ENCODE measurements at places on chromosomes 6 and 20.

- no peak for DNase-seq
These were observed 127.5 kb downstream of the CDKAL1 start for GRCh38 chr6:20661721-20662120.

DNA sequence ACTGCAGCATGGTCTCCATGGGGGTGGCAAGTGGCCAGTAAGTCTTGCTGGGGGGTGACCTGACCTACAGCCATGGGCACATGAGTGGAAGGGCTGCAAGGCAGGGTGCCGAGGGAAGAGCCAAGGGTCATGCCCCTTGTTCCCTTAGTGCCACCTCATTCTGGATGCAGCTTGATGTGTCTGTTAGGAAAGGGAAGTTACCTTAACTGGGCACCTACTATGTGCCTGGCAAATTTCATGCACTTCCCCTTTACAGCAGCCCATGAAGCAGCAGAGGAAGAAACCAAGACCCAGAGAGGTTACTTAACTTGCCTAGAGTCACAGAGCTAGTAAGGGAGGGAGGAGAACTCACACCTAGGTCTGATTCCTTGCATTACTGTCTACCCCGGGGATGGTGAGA lies 174.0 kb downstream of the MRPL14 start:
- DNase-seq: no peak

DNA sequence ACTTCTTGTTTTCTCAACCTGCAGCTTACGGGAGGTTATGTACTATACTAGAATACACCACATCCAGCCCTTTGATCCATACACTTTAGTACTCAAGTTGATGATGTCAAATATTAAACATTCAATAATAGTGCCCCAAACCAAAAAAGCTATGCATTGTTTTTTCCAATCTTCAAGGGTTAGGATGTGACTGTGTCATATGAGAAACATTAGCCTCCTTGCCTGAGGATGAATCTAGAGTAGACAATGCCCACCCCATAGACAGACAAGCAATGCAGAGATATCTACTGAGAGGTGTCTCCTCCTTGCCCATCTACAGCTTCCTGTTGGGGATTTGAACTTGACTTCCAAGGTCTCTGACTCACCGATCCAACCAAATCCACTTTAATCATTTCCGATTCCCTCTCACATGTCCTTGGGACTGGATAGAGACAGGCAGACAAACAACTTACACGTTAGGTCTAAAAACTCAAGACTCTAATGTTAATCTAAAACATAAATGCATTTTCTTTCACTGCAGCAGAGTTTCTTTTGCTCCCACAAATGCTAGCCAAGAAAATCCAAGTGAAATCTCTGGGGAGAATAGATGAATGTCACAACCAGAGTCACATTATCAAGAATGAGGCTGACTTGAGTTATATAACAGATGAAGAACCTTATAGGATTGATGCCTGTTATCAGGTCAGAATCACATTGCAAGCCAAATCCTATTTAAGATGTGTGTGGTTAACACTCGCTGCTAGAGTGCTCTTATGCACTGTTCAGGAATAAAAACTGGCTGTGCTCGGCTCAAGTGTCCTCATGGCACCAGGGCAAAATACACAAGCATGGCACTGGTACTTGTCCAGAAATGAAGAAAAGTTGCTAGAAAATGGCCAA lies 75.5 kb upstream of the TNFAIP3 start:
- DNase-seq: no peak

- DNase-seq: no peak
These were observed 158.7 kb downstream of the TFAP2A start for GRCh38 chr6:10256113-10256690.

DNA sequence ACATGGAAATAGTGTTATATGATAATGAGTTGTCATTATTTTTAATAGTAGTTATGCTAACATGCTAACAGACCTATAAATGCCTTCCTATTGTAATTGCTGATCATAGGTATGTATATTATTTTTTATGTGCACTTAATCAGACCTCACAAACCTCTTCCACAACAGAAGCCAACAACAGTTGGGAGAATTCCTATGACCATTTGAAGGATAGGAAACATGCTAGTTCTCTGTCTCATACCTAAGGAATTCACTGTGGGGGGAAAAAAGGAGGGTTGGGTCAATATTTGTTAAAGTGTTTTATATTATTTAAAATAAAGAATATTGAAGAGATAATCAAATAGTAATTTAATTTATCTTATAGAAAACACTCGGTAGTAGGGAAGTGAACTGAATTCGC lies 990.9 kb downstream of the EPHA7 start:
- no peak for DNase-seq

GRCh38 chr6:27176523-27177484 lies 70.7 kb upstream of the PRSS16 start:
- DNase-seq: peak; percentile 31

DNA sequence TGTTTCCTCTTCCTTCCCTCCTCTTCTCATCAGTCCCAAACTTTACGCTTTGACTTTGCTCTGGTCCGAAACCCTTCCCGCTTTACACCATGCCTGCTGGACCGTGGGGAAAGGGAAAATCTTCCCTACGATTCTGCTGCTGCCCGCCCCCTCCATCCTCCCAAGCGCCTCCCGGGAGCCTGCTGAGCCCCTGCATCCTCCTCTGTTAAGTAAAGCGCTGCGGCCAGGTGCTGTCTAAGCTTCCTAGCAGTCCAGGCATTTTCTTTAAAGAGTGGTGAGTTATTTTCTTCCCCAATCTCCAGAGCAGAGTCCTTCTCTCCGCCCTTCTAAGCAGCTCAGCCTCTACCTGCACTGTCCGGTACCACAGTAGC lies 376.3 kb downstream of the RNGTT start:
- DNase-seq: no peak

DNA sequence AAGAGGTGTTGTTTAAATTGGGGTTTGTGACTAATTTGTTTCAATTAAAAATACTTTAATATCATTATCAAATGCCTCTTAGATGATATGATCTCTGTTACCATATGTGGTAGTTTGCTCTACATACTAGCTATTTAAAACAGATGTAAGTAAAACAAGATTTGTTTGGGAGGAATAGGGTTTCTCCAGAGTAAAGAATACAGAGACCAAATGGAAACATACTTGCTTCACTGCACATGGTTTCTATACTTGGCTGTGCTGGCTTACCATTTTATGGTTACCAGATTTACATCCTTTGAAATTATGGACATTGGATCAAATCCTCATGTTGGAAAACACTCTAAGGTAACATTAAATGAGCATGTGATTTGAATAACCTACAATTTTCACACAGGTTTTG lies 588.3 kb downstream of the CD109 start:
- DNase-seq: no peak

- no peak for DNase-seq
These were observed 368.4 kb upstream of the MAP3K7 start for GRCh38 chr6:90955246-90955645.

DNA sequence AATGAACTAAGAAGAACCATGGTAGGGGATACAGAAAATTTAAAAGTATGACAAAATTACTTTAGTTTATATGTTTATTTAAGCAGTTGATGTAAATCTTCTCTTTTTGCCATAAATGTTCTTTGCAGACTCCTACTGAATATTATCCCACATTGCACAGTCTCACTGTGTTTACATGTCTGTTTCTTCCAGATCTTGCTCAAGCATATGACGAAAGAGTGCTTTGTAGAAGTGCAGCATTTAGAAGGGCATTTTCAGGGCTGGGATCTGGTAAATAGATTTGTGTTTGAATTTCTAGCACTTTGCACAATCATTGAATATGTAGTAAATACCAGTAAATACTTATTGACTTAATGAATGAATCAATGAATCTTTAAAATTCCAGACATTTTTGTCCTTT lies 152.0 kb upstream of the EPHA7 start:
- no peak for DNase-seq

DNA sequence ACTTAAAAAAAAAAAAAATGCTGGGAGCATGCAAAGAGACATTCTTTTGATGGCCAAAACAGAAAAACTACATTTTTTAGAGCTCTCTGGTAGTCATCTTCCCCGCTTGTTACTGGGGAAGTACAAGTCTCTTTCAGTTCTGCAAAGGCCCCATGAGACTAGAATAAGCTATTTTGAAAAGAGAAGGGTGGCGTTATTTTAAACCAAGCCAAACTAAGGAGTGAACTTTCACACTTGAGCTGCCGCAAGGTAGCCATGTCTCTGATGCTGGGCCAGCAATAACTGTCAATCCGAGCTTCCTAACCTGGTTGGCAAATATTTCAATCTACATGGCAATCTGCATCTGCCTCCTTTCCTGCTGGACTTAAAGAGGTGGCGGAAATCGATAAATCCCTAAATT lies 96.7 kb downstream of the L3MBTL3 start:
- DNase-seq: no peak

DNA sequence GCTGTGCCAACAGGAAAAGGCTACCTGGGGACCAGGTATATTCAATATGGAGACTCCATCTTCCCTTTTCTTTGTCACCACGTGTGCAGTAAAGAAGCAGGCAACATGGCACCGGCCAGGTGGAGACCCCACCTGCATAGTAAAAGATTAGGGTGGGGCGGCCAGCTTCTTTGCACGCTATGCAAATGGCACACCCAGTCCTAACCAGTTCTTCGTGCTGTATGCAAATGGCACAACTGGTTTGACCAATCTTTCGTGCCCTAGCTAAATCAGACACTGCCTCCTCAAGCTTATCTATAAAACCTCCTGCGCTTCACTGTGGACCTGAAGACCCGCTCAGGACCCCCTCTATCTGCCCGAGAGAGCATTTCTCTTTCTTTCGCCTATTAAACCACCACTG lies 88.8 kb upstream of the EZR start:
- DNase-seq: no peak

- DNase-seq: no peak
These were observed 191.7 kb downstream of the FOXC1 start for GRCh38 chr6:1801401-1801800.

DNA sequence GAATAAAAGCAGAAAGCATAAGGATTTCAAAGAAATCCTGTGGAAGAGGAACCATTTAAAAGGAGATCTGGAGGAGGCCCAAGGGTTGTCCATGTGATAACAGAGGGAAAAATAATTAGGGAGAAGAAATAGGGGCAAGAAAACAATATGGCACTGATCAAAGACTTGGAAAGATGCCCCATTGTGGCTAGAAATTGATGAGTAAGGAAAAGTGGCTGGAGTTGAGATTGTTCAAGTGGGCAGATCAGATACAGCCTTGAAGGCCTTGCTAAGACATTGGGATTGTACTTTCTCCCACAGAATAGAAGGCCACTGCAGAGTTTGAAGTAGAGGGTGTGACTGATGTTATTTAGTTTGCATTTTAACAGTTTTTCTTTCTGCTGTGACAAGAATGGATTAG lies 213.3 kb downstream of the CBLN4 start:
- no peak for DNase-seq

DNA sequence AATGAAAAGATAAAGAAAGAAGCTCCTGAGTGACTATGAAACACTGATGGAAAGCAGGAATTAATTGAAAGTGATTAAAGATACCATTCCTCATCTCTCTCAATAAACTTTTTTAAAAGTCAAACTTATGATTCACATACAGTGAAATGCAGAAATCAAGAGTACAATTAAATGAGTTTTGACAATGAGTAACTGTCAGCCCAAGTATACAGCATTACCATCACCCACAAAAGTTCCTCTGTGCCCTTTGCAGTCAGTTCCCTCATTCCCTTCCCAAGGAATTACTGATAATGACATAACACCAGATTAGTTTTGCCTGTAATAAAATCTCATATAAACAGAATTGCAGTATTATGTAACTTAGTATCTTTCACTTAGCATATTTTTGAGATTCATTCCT lies 44.5 kb downstream of the ATG5 start:
- no peak for DNase-seq

- no peak for DNase-seq
These were observed 492.9 kb downstream of the PRKN start for GRCh38 chr6:162234631-162235030.

GRCh38 chr6:63864671-63865318 lies 229.2 kb downstream of the PHF3 start:
- no peak for DNase-seq

DNA sequence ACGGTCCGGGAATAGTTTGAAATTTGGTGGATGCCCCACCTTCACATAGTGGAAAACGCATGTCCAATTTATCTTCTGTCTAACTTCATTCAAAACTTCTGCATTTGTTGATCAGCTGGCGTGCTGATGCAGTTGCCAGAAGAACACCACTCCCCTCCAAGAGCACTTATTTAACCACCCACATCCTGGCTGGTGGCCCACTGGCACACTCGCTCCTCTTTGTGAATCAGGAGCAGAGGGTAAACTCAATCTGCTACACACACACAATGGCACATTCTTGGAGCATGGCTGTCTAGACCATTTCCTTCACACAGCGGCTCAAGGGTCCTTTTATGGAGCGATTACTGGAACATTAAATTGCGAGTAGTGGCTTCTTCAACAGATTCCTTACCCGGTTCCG lies 55.1 kb upstream of the CEP162 start:
- DNase-seq: no peak

GRCh38 chr6:30842754-30843610 lies 41.3 kb upstream of the DDR1 start:
- no peak for DNase-seq

- DNase-seq: no peak
These were observed 33.4 kb downstream of the CTNNBL1 start for GRCh38 chr20:37726971-37727956.

- no peak for DNase-seq
These were observed 1287.2 kb upstream of the CITED2 start for GRCh38 chr6:140661691-140662090.

- DNase-seq: no peak
These were observed 15.4 kb downstream of the PNISR start for GRCh38 chr6:99409672-99410071.

- no peak for DNase-seq
These were observed 89.4 kb upstream of the PAK5 start for GRCh38 chr20:9928281-9928737.

GRCh38 chr20:60420676-60421229 lies 462.5 kb downstream of the CDH26 start:
- DNase-seq: no peak

- DNase-seq: no peak
These were observed 171.8 kb upstream of the LAMA2 start for GRCh38 chr6:128711149-128711548.

- DNase-seq: no peak
These were observed 49.7 kb downstream of the JPH2 start for GRCh38 chr20:44137266-44137801.

DNA sequence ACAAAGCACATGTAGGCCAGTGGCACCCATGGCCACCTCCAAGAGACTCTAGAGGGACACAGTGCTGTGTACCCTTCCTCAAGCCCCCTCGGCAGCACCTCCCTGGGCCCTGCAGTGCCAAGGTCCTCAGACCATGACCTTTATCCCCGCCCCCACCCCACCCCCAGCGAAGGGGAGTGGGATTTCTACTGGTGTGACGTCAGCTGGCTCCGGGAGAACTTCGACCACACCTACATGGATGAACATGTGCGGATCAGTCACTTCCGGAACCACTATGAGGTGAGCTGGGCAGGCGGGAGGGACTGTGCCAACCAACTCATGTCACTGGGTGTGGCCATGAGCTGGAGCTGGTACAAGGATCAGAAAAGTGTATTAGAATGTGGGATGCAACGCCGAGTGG lies 38.0 kb downstream of the TTLL9 start:
- DNase-seq: no peak

- DNase-seq: no peak
These were observed 306.7 kb downstream of the PLCB1 start for GRCh38 chr20:8438748-8439147.
